ENCODE measurements at places on chromosomes 7 and 10.
A peak's percentile ranks its signal among the peaks of the same experiment; 100 is the strongest.

- DNase-seq = no peak
Observed at GRCh38 chr10:93337309-93337721, 144.8 kb downstream of the MYOF start.

DNA sequence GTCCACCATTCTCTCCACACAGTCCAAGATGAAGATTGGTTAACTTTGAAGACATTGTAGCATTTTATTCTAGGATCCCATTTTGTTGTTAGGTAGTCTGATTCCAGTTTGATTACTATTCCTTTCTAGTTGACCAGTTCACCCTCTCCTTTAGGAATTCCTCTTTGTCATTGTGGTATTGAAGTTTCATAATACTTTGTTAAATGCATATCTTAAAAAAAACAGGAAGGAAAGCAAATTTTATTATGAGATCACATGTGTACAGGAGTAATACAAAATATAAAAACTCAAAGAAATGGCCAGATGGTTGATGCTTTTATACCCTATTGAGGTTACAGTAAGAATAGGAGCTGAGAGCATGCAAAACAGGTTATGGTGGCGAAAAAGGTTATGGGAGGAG is 15.5 kb upstream of the SEMA3C start:
- DNase-seq = no peak

- no peak for DNase-seq
Observed at GRCh38 chr7:139741789-139742344, 35.9 kb downstream of the HIPK2 start.

DNA sequence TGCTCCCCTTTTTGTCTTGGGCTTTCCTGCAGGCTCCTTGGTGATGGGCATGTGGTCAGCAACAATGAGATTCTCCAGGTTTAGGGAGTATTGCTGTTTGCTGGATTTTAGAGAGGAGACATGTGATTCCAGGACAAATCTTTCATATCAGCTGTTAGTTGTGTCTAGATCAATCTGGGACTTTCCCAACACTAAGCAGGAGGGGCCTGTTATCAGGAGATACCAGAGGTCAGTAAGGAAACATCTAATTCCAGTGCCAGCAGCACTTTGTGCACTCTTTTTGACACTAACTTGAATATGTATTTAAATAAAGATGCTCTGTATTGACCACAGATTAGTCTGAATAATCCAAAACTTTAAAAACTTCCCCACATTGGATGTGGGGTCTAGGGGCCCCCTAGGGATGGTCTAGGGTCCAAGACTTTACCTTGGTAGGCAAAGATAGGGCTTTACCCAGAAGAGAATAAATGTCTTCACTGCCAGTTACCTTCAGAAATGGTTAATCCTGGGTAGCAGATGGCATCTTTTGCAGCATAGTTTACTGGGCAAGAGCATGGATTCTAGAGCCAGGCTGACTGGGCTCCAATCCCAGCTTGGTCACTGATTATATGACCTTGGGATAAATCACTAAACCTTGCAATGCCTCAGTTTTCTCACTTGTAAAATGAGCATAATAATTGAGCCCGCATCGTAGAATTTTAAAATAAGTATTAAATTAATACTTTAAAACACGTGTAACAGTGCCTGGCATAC is 6.4 kb upstream of the FIGNL1 start:
- DNase-seq = no peak

DNA sequence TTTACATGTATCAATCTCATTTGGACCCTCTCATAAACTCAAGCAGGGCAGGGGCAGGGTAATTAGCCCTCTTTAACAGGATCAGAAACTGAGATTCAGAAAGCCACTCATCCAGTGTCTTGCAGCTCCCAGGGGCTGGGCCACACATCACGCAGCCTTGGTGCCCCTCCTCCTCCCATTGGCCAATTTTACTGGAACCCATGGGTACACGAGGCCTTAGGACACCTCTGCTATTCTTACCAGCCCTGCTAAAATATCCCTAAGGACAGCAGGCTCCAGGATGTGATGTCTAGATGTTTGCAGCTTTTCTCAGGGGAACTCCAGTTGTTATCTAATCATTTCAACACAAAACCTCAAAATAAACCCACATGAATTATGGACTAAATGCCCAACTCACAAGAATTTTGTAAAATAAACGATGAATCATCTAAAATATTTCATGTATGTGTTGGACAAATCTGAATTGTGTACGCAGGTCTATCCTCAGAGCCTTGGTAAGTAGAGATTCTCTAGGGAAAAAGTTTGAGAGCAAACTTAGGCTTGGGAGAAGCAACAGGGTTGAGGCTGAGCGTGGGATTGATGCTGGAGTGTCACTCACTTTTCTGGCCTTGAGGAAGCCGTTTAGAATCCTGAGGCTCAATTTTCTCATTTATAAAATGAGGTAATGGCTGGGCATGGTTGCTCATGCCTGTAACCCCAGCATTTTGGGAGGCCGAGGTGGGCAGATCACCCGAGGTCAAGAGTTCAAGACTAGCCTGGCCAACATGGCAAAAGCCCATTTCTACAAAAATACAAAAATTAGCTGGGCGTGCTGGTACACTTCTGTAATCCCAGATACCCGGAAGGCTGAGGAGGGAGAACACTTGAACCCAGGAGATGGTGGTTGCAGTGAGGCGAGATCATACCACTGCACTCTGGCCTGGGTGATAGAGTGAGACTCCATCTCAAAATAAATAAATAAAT is 69.7 kb upstream of the TNS3 start:
- DNase-seq = no peak

DNA sequence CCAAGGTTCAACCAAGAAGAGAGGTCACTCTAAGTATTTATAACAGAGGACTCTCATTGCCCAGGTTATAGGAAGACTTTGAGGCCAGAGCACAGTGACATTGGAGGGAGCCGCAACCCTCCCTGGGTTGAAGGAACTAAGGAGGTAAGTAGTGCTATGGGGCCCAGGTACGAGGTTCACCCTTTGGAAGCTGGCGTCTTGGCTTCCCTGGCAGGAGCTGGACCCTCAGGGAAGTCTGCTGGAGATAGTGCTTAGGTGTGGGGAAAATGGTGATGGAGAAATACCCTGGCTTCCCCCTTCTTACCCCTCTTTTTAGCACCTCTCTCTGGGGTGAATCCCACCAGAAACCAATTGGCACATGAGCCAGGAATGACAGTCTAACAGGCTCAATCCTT is 317.9 kb upstream of the ZNF32 start:
- no peak for DNase-seq

GRCh38 chr7:24504040-24504439 is 69.2 kb upstream of the PALS2 start:
- no peak for DNase-seq

GRCh38 chr10:117964536-117964935 is 82.2 kb downstream of the RAB11FIP2 start:
- no peak for DNase-seq

DNA sequence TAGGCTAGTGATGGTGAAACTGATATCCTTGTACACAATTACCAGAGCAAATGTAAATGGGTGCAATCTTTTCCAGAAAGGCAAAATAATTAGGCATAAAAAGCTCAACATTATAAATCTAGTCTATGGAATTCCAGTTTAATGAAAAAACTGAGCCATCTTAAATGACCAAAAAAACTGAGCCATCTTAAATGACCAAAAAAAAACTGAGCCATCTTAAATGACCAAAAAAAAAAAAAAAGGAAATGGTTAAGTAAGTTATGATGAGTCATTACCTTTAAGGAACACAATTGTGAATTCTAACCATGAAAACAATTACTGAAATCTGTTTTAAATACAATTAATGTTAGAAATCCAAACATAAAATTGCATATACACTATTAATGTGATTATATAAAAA is 25.3 kb downstream of the USP6NL start:
- no peak for DNase-seq

DNA sequence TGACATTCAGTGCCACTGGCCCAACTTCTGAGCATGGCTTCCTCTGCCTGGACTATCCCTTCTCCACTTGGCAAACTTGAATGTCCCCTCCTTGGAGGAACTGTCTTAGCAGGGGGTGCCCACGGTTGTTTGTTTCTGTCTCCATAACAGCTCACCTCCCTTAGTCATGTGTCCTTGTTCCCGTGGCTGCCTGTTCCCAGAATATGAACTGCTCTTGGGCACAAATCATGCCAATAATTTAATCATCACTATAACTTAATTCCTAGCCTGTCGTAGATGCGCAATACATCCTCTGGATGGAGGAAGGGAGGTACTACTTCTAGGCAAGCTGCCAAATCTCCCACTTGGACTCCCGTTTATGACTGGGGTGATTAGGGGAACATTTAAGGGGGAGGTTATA is 173.1 kb downstream of the MYOF start:
- DNase-seq = no peak

GRCh38 chr10:58674251-58674650 is 161.6 kb downstream of the BICC1 start:
- no peak for DNase-seq

- no peak for DNase-seq
Observed at GRCh38 chr7:82098414-82098813, 328.6 kb upstream of the HGF start.

DNA sequence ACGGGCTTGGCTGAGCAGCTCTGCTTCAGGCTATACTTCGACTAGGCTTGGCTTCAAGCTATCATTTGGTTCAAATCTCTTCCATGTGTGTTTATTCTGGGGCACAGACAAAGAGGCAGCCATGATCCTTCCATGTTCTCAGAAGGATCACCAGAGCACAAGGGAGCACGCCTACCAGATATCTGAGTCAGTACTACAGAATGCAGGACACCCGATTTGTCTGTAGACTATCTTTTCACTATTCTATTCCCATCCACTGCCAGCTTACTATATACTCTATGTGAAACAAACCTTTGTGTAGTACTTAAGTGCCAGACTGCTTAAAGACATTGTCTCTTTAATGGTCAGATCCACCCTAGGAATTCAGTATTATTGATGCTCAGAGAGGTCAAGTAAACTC is 35.1 kb downstream of the CH25H start:
- DNase-seq = no peak

- DNase-seq = no peak
Observed at GRCh38 chr7:101924171-101924570, 106.7 kb downstream of the CUX1 start.

DNA sequence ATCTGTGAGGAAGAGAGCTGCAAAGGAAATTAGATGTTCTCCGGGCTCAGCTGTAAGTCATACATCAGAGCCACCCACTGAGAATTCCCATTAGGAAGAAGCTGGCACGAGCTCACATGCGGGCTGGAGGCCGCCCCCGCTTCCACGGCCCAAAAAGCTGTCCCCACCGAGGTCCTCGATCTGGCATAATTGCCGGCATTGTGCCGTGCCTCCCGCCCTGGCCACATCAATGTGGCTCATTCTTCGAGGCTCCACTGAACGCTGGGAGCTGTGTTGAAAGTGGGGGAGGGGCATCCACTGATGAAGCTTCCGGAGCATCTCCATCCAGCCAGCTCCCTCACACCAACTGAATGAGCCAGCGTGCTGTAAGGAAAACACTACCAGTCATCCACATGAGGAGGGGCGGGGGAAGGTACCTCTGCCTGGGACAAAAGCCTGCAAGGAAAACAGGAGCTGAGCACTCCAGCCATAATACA is 173.1 kb downstream of the PTPRN2 start:
- no peak for DNase-seq

DNA sequence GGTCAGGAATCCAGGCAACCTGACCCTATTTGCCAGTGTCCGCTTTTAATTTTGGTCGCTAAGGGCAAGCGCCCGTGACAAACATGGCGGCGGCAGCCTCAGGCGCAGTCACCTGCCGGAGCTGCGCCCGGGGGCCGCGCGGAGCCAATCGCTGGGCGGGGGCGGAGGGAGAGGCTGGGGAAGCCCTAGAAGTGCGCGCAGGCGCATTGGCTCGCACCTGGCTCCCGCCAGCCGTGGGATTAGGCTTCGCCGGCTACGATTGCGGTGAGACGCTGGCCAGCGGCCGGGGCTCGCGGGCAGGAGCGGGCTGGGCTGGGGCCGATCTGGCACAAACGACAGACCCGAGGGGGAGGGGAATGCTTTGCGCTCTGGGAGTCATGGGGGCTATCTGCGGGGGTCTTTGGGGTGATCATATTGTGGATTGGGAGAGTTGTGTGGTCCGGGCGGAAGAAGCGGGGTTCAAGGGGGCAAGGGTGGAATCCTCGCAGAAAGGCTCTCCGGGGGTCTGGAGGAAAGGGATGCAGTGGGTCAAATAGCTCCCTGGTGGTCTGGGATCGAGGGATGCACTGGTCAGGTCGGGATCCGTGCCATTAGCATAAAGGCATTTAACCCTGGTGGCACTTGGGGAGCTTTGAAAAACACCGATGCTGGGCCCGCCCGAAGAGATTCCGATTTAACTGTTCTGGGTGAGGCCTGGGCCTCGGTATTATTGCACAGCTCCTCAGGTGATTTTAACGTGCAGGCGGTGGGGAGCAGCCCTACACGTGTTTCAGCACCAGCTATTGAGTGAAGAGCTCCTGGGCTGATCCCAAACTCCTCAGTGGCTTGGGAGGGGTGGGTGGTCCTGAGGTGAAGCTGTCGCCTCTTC is 10.1 kb upstream of the C10orf95 start:
- peak; percentile 83 for DNase-seq
